ENCODE measurements at places on chromosomes 7 and 10. TPM values are rescaled to one million over a fixed set of nuclear protein-coding genes. Genes with fewer than 3 reads are reported as not detected.

GRCh38 chr10:97882142-97883091, 32.8 kb downstream of the GOLGA7B start:
- DNase-seq = no peak

GRCh38 chr10:22597138-22597537, 117.2 kb downstream of the PIP4K2A start:
- DNase-seq = no peak

DNA sequence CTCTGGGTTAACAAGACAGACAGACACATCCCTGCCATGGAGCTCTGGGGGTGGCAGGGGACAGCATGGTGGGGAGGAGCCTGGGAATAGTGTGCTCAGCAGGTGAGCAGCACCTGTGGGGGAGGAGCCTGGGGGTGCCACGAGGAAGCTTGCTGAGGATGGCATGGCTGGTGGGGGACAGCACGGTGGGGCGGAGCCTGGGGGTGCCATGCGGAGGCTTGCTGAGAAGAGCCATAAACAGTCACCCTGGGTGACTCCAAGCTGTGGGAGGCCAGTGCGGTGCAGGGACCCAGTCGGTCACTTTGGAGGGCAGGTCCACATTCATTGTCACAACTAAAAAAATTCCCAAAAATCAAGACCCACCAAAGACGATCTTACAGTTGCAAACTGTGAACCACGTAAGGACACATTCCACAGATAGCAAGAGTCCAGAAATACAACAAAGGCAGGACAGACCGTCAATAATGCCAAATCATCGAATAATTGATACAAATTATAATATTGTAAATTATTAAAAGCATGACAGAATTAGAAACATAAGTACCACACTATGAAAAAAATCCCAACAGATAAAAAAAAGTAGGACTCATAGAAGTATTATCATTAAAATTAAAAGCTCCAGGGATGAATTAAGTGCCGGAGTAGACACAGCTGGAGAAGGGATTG, 24.4 kb downstream of the NKX6-2 start:
- DNase-seq = no peak

- DNase-seq = no peak
These were observed 35.2 kb downstream of the CREB3L2 start for GRCh38 chr7:137966641-137967142.

DNA sequence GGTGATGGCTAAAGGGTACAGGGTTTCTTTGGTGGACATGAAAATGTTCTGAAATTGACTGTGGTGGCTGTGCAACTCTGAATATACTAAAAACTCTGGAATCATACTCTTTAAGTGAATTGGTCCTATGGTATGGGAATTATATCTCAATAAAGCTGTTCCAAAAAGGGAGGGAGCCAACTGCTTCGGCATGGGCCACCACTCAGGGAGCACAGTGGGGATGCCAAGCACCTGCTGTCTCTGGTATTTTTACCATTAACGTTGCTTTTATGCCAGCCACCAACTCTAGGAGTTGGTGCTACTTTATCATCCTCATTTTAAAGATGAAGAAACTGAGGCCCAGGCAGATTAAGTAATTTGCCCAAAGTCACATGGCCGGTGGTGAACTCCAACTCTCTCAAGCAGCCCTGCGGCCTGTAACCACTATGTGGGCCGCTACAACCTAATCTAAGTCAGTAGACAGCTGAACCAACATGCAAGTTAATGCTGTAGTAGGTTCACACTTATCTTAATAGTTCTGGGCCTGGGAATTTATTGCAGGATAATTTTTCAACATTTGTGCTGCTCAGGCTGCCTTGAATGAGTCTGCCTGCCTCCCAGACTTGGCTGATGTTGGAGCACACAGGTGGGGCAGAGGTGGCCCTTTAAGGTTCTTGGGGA, 20.8 kb downstream of the SH3PXD2A start:
- DNase-seq = no peak

GRCh38 chr7:38411404-38411803, 138.0 kb upstream of the TARP start:
- no peak for DNase-seq

GRCh38 chr10:37752334-37752875, 105.0 kb downstream of the ZNF248 start:
- DNase-seq = no peak

- DNase-seq = no peak
These were observed 99.6 kb upstream of the TBX20 start for GRCh38 chr7:35353481-35353880.

DNA sequence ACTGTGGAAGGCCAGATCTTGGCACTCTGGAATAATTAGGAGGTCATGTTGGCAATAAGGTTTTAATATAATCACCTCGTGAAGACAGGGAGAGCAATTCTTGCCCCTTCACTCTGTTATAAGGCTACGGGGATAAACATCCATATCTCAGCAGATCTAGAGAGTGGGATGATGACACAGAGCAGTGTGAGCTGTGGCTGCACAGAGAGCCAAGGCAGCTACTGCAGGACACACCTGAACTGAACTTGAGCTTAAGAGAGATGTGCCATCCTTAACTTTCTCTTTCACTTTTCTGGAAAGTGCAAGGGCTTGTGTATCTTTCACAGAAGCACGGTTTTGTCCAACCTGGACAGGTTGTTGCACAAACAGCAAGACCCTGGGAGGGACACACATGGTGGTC, 174.7 kb downstream of the GATA3 start:
- DNase-seq = no peak

DNA sequence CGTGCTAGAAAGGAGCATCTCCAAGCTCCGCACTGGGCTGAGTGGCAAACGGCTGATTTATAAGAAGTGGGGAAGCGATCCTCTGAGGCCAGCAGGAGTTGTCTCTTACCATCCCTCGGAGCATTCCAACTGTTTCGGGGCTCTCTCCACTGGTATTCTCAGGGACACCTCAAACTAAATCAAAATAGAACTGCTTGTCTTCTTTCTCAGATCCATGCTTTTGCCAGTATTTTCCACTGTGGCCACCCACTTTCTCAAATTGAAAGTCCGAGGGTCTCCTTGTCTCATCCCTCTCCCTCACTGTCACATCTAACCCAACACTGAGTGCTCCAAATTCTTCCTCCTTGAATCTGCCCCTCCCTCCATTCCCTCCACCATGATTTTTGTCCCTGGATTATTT, 83.2 kb upstream of the LEP start:
- DNase-seq = no peak

DNA sequence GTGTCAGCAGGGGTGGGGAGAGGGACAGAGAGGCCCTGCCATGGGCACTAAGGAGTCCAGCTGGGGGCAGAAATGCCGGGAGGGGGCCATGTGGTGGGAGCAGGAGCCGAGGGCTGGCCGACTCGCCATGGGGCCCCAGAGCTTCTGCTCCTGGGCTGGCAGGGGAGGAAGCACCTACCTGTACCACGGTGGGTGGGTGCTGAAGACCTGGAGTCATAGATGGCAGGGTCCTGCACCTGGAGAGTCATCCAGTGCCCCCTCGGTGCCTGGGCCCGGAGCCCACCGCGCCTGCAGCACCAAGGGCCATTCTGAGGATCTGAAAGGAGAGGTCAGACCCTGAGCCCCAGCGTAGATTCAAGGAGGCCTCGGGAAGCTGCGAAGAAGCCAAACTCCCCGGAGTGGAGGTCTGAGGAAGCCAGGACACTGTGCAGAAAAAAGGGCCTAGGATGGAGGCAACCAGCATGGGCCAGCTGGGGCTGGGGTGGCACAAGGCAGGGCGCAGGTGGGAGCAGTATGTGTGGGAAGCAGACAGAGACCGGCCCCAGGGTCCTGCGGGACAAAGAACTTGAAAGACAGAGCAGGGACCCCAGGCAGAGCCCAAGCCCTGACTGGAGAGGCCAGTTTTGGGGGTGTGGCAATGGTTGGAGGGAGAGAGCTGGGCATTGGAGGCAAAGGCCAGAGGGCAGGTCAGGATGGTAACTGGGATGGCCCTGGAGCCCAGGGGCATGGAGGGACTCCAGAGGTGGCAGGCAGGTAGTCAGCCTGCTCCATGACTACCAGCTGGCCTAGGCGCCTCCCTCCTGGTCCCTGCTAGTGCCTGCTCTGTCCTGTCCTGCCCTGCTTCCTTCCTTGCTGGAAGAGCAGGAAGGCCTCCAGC, 26.7 kb upstream of the SMARCD3 start:
- no peak for DNase-seq

DNA sequence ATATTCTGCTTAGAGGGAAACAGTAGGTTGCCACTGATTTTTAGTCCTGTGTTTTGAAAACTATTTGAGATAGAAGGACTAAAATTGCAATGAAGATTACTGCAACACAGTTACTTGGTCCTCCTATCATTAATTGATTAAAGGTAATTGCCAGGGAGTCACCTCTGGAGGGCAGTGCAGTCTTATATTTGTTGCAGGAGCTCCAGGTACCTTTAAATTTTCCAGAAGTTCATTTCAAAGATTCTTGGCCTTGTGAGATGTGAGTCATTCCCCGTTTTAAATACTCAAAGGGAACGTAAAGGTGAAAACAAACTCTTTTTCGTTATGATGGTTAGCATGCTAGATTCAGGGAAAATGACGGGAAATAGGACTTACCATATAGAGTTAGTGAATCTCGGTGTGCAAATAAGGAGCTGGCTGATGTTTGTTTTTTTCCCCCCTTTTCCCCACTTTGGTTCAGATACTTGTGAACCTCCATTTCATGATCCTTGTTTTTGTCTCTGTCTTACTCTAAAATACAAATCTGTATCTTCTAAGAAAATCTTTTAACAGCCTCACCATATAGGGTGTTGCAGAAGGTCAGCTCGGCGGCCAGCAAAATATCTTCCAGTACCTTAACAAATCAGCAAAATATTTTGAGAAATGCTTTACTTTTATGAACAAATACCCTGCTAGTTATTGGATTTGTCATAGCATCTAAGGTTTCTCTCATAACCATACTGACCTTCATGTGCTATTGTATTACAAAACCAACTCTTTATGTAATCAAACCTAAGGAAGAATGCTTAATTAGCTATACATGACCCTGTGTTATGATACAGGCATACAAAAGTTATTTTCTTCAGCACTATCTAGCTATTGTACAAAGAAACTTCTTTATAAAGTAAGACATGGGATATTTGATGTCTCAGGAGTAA, 143.0 kb upstream of the HDAC9 start:
- no peak for DNase-seq

- no peak for DNase-seq
These were observed 18.8 kb downstream of the CHST15 start for GRCh38 chr10:124074501-124075109.

DNA sequence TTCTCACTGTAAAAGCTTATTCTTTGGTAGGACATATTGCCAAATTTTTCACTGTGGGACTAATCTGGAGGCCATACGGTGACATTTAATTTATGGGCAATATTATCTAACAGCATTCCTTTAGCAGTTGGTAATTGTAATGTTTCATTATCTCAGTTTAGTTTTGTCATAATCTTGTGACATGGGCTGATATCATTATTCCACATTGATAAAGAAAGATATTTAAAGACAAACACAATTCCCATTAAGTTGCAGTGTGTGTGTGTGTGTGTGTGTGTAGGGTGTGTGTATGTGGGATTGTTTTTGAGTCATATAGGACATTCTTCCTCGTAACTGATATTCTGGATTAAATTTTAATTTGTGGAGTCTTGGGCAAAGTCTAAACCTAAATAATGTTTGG, 238.5 kb downstream of the PRKG1 start:
- no peak for DNase-seq

DNA sequence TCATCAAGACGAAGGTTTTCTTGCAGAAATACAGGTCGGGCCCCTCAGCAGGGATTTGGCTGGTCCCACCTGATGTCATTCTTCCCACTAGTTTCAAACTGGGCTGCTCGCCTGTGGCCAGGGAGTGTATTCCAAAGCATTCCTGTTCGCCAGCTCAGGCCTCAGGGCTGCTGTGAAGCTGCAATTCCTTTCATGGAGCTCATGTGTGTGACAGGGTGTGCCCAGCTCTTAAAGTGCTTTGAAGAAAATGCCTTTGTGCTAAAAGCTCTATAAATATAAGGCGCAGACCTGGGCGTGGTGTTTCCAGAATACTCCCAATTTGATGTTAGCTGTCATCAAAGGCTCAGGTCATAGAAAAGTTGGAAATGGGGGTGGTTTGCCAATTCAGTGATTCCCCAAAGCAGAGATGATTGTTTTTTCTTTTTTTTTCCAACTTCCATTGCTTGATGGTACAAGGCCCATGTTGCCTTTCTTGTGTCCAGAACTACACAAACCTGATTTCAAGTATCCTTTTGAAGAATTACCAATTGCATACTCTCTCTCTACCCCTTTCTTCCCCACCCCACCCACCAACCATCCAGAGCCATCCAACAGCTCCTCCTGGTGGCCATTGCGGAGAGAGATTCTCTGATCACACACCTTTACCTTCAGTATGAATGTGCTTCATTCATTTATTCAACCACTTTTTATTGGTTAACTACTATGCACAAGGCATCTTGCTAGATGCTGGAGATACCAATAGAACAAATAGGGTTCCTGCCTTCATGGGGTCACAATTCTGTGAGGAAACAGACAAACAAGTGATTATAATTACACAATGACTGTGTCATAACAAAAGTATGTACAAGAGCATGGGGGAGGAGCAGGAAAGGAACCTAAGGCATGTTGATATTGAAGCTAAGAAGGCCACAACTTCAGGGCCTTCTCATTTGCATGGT, 297.3 kb upstream of the LYZL1 start:
- no peak for DNase-seq

GRCh38 chr7:128833946-128834325, 3.7 kb downstream of the FLNC start:
- no peak for DNase-seq

DNA sequence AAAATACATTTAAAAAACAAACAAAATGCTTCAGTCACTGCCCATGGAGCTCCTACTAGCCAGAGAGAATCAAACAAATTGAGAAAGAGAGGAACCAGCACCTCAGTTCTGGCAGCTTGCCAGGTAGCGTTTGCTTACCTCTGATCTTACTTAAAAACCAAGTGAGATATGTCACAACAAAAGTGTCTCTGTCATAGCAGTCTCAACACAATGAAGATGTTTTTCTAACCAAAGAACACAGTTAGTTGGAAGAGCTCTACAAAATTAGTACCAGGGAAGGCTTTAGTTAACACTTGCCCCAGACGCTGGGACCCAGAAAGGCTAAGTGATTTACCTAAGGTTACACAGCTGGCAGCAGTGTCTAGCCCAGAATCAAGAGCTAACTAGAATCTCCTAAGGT, 3.4 kb downstream of the DOCK4 start:
- peak; percentile 45 for DNase-seq

DNA sequence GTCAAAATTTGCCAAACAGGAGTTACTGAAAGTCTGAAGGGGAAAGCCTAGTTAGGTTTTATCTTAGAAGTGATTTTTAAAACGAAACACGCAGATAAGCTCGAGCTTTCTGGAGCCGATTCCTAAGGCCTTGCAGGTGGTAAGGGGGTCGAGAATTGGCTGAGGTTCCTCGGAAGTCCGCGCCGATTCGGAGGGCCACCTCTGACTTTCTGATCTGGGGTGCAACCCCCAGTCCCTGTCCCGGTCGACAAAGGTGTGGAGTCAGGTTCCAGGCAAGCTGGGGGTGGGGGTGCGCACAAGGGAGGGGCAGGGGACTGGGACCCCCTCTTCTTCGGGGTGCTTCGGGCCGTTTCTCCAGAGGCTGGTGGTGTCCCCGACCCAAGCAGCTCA, 701 bp upstream of the CUL1 start:
- no peak for DNase-seq

The SEMA3D gene
- 5.2 TPM for total RNA-seq

The SFMBT2 gene
- total RNA-seq = 7.9 TPM

The PNLIPRP2 gene
- total RNA-seq = not detected

The MLXIPL gene
- 52.9 TPM for total RNA-seq

The CEP55 gene
- total RNA-seq = 0.19 TPM

The OPN4 gene
- not detected for total RNA-seq

The TWIST1 gene
- 5.4 TPM for total RNA-seq

The LIPK gene
- not detected for total RNA-seq

The MICALL2 gene
- total RNA-seq = 10.6 TPM

The ZNF425 gene
- 1.1 TPM for total RNA-seq

Measured in omental fat pad (tissue), 4 donors.